ENCODE measurements at places on chromosomes 5 and 9.
A peak's percentile ranks its signal among the peaks of the same experiment; 100 is the strongest.

GRCh38 chr9:105670775-105671174, 8.5 kb downstream of the TAL2 start:
- DNase-seq, result no peak

- DNase-seq, result no peak
Measured at GRCh38 chr5:175753536-175754402, 95.9 kb downstream of the HRH2 start.

DNA sequence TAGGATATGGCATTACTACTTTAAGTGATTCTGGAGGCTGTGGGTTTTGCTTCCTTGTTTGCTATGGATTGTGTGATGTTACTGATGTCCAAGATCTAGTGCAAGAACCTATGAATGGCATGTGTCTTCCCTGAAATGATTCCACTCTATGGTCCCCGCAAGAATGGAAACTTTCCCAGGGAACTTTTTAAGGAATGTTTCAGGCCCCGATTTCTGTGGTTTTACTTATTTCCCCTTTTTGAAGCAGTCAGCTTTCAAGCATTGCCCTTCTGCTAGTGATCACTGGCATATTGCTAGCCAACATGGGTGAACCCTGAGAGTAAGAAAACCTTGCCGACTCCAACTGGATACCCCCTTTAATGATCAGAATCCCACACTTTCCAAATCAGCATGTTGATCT, 26.6 kb upstream of the CD180 start:
- no peak for DNase-seq

- DNase-seq, result no peak
Measured at GRCh38 chr5:172679628-172680212, 38.7 kb downstream of the NEURL1B start.

DNA sequence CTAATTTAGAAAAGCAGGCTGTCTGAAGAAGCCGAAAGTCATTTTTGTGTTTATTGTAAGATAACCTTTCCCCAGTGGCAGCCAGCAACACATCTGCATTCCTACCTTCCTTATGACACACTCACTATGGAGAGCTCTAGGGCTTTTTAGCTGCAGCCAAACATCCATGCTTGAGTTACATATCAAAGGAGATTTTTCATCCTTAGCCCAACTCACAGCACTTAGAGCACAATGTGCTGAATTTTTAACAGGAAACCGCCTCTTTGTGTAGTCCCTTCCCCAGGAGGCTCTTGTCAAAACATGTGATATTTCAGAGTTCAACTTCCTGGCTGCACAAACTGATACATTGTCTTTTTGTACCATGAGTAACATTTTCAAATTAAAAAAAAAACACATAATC, 379.2 kb downstream of the CTNND2 start:
- DNase-seq, result no peak

DNA sequence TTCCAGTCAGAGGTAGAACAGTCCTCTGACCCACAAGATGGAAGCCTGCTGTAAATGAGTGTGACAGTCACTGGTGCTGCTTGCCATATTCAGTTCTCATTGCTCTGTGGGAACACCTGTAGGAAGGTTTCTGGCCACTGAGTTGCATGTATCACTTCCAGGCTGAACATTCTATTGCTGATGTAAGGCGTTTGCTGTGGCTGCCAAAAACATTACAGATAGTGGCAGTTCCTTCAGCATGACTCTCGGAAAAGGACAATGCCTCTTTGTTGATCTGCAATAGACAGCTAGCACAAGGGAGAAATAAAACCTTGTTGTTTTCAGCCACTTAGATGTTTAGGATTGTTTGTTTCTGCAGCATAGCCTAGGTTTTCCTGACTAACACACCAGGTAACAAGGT, 217.2 kb downstream of the AGTPBP1 start:
- DNase-seq, result no peak

GRCh38 chr9:4987961-4988421, 2.9 kb downstream of the JAK2 start:
- DNase-seq, result peak; percentile 81

DNA sequence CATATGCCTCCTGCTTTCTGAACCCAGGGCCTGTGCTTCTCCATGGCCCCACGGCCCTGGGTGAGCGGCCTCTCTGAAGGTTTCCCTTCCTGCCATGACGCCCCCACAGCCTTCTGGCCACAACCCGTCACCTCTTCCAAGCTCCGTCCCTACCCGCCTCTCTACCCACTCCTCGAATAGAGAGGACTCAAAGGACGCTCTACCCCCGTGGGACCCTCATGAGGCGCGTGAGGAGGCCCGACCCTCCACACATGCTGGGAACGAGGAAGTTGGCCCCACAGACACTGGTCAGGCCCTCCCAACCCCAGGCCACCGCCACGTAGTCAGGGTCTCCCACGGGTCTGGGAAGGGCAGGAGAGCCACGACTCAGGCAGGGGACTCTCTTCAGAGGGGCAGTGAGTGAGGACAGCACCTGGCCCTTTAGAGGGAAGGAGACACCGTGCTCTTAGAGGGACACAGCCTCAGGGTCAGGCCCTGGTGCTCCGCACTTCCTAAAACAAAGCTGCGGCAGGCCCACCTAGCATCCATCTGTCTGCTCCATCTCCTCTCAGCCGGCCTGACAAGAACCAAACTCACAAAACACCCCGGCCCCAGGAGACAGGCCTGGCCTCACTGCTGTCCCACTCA, 5.3 kb downstream of the BRD3 start:
- no peak for DNase-seq

DNA sequence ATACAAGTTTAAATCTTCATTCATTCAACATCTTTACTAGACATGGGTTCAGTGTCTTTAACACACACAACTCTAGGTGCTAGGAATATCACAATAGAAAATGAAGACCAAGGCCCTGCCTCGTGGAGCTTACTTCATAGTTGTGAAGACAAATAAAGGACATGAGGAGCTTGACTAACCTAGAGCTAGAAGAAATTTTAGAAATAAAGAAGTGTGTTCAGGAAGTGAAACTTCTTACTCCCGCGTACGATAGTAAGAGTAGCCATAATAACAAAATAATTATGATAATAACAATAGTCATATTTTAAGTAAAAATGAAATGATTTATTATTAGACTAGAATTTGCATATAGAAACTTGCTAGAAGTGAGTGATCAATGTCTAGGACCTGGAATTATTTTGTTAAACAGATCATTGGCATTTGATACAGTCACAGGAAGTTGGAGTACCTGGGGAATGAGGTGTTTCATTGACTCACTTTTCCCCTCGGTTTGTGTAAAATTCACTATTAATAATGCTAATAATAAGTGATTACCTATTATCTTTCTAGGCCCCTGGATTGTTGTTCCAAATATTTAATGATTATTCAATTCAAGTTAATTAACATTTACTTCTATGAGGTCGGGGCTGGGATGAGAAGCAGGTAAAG, 331.3 kb downstream of the NSG2 start:
- no peak for DNase-seq

GRCh38 chr9:19732441-19732951, 56.3 kb downstream of the SLC24A2 start:
- DNase-seq, result no peak

DNA sequence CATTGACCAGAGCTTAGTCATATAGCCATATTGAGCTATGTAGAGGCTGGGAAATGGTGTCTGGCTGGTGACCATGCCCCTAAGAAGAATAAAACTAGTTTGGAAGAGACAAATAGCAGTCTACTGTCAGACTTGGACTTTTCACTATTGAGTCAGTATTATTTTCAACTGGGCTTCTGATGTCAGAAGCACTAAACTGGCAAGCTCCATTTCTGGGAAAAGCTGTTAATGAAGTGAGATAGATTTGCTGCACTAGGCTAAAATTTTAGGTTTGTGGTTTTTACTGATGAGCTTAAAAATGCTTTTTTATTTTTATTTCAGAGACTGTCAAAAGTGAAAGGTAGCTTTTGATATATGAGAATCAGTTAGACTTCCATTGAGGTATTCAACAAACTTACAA, 220.2 kb downstream of the RAB3C start:
- no peak for DNase-seq

DNA sequence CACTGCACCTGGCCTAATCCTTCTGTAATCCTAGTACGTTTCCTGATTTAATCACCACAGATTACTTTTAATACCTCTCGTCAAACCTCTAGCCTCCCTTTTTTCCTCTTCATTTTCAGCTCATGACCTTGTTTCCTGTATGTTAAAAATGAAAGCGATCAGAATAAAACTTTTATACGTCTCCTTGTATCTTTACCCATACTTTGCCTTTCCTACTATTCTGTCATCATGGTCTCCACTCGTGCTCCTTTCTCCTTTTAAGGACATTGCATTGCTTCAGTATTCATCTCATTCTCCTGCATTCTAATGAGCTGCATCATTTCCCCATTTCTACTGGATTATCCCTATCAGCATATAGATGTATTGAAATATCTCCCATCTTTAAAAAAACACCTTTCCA, 8.5 kb downstream of the CDC42SE2 start:
- DNase-seq, result no peak

DNA sequence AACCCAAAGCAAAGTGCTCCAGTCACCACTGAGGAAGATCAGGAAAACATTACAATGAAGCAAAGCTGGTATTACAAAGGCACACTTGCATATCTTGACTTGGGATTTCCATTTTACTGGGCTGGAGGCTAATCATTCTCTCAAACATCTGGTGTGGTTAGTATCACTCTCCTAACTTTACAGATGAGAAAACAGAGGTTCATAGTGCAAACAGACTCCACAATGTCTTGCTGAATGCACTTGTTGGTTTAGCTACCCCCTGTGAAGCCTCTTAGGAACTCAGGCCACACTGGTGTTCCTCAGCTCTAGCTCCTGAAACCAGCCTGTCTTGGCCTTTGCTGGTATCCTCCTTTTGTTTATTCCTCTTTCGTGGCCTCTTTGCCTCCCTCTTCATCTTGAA, 29.5 kb upstream of the SMAD5 start:
- no peak for DNase-seq

- DNase-seq, result no peak
Measured at GRCh38 chr5:143605403-143606005, 202.0 kb upstream of the NR3C1 start.

DNA sequence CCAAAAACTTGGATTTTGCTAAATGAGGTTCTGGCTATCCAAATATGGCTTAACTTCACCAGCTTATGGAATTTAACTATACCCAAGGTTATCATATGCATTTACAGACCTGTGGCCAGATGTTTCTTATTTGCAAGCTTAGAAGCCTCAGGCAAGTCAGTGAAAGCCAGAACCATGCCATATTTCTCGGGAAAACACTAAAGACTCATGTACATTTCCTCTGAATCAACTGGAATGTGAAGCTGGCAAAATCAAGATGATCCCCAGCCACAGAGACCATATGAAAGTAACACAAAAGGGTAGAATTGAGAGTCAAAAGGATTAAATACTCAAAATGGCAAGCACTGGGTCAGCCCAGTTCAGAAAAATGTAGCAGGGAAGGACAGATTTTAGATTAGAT, 76.4 kb upstream of the SLC1A1 start:
- DNase-seq, result no peak

DNA sequence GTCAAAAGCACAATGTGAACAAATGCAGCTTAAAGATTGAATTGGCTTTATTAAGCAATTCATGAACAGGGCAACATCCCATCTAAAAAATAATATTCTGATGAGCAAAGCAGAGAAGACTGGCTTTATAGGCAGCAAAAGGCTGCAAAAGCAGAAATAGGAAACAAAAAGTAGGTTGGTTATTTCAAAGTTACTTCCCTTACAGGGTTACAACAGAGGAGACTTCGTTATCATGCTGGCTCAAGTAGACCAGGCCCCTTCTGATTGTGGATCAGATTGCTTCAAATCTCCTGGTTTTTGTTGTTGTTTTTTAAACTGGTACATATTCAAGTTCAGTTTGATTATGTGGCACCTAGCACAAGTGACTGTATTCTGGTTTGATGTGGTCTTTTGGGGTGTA, 73.1 kb downstream of the MAN2A1 start:
- DNase-seq, result no peak

GRCh38 chr9:136995772-136996311, 526 bp downstream of the CLIC3 start:
- DNase-seq, result peak; percentile 22

DNA sequence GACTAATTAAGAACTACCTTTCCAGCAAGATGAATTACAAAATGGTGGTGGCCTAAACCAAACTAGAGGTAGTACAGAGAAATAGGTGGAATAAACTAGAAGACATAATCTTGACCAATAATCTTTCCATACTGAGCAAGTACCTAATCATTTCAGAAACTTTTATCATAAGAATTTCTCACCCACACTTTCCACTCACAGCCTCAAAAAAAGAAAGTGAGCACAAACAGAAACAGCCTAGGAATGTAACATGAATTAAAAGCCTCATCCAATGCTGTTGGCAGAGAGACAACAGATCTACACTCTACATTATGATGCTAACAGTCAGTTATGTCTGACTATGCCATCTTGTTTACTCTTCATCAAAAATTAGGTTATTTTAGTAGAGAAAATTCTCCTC, 1.3 kb downstream of the RNF38 start:
- DNase-seq, result no peak

DNA sequence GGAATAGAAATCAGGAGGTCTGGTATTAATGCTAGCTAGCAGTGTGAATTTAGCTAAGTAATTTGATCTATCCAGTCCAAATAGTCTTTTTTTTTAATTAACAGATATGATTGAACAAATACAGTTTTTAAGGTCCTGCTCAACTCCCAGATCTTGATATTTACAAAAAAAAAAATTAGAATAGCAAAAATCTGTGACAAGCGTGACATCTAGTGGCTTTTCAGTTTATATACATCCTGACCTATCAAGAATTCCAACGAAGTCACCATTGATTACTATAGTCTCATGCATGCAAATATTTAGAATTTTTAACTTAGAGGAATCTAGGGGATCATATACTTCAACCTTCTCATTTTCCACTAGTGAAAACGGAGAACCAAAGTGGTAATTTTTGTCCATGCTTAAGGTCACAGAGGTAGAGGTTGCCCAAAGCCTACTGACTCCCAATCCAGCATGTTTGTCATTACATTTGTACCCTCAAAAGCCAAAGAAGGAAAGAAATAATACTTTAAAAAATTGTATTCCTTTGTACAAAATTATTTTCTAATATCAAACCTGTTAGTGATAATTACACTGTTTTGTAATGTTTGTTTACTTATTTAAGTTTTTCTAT, 17.6 kb upstream of the TARS1 start:
- DNase-seq, result peak; percentile 10

- DNase-seq, result no peak
Measured at GRCh38 chr5:39517800-39518199, 93.0 kb upstream of the DAB2 start.

DNA sequence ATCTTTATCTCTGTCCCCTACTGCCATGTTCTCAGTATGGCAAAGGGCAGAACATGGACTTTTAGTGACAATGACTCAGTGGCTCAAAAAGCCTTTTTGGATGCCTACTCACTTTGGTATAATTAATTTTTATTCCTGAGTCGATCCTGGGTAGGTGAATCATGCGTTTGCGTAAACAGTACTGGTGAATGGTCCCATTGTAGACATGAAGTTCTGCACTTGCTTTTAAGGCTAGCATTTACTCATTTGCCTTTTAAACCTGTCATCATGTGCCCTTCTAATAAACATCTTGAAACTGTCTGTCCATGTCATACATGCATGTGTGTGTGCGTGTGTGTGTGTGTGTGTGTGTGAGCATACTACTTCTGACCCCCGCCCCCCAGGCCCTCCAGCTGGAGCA, 223.0 kb downstream of the AUH start:
- DNase-seq, result no peak

All from NCI-H1092 treated with DMSO at 0.1 percent for 48 hours (cell line).